ENCODE measurements at places on chromosomes 6 and 20. TPM values are rescaled to one million over a fixed set of nuclear protein-coding genes. Genes with fewer than 3 reads are reported as not detected.

Gene EYA2
- polyA plus RNA-seq = 0.56 TPM

Gene PHACTR3
- 9.7 TPM for polyA plus RNA-seq

Gene TNFRSF6B
- polyA plus RNA-seq = 2.0 TPM

Gene C6orf15
- polyA plus RNA-seq = not detected

Gene SDC4
- polyA plus RNA-seq = 177 TPM

Gene BPI
- 1.4 TPM for polyA plus RNA-seq

Gene FNDC11
- 0.95 TPM for polyA plus RNA-seq

Gene HSPA12B
- 19.6 TPM for polyA plus RNA-seq

Gene OR2B6
- polyA plus RNA-seq = 0.20 TPM

Gene RBPJL
- 0.20 TPM for polyA plus RNA-seq

Gene FUT9
- polyA plus RNA-seq = 4.6 TPM

Gene SLC35D3
- polyA plus RNA-seq = 0.31 TPM

Gene SLC17A3
- polyA plus RNA-seq = 1.2 TPM

Gene PNISR
- 329 TPM for polyA plus RNA-seq

Gene RMND1
- polyA plus RNA-seq = 69.2 TPM

Gene PSMB1
- polyA plus RNA-seq = 233 TPM

Gene ZFP57
- 0.28 TPM for polyA plus RNA-seq

Gene PNPLA1
- polyA plus RNA-seq = 3.8 TPM

Gene ULBP3
- polyA plus RNA-seq = 9.6 TPM

Gene SLC22A16
- polyA plus RNA-seq = 0.38 TPM

Gene RAET1L
- not detected for polyA plus RNA-seq

Gene FRS3
- polyA plus RNA-seq = 4.4 TPM

Gene TDP2
- 71.8 TPM for polyA plus RNA-seq

Gene COL9A3
- 20.8 TPM for polyA plus RNA-seq

Gene STX11
- polyA plus RNA-seq = 0.81 TPM

Gene PDYN
- 0.56 TPM for polyA plus RNA-seq

Gene PGC
- 0.07 TPM for polyA plus RNA-seq

Gene HLA-DPA1
- 8.6 TPM for polyA plus RNA-seq

All from renal cortex interstitium (tissue), 15 donors.